Posterior cingulate gyrus (tissue), 11 donors: ENCODE measurements at places on chromosomes 16 and 17.

DNA sequence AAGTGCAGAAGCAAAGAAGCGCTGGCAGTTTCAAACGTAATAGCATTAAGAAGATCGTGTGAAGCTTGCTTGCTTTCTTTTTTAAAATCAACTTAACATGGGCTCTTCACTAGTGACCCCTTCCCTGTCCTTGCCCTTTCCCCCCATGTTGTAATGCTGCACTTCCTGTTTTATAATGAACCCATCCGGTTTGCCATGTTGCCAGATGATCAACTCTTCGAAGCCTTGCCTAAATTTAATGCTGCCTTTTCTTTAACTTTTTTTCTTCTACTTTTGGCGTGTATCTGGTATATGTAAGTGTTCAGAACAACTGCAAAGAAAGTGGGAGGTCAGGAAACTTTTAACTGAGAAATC lies 17.4 kb upstream of the RAB11FIP4 start:
- DNase-seq, result no peak

- no peak for DNase-seq
Measured at GRCh38 chr16:81905277-81905676, 106.0 kb downstream of the SDR42E1 start.

DNA sequence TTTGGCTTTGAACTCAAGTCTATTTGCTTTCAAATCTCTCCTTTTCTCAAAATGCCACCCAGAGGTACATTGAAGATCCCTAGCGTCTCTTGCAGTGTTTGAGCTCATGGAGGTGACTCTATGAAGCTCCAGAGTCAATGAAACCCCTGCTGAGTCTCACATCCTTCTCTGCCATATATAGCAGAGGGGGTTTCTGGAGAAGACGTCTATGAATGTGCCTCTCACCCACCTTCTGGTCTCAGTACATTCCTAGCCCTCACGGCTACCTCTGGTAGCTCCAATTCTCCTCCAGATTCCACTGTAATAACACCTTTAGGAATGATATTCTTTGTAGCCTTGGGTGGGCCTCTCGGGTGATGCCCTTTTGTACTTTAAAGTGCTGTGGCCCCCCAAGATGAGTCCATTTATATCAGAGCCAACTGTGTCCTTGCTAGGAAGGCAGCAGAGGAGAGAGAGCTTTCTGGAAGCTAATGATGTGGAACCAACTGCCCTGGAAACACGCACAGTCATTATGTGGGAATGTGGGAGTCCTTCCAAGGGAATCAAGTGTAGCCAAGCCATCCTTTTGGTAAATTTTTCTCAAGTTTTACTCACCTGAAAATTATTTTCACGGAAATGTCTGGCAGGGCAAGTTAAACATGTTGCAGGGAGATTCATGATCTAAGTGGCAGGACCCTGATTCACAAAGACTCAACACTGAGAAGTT lies 123.4 kb downstream of the ASIC2 start:
- DNase-seq, result no peak

GRCh38 chr16:65142276-65142675 lies 20.4 kb upstream of the CDH11 start:
- DNase-seq, result no peak

GRCh38 chr17:78708510-78708973 lies 73.5 kb downstream of the CYTH1 start:
- DNase-seq, result peak; percentile 84

- no peak for DNase-seq
Measured at GRCh38 chr16:3610698-3611145, 684 bp downstream of the SLX4 start.

GRCh38 chr17:63834431-63835166 lies 7.1 kb upstream of the FTSJ3 start:
- DNase-seq, result peak; percentile 90

GRCh38 chr17:2885733-2886132 lies 89.5 kb downstream of the RAP1GAP2 start:
- no peak for DNase-seq

DNA sequence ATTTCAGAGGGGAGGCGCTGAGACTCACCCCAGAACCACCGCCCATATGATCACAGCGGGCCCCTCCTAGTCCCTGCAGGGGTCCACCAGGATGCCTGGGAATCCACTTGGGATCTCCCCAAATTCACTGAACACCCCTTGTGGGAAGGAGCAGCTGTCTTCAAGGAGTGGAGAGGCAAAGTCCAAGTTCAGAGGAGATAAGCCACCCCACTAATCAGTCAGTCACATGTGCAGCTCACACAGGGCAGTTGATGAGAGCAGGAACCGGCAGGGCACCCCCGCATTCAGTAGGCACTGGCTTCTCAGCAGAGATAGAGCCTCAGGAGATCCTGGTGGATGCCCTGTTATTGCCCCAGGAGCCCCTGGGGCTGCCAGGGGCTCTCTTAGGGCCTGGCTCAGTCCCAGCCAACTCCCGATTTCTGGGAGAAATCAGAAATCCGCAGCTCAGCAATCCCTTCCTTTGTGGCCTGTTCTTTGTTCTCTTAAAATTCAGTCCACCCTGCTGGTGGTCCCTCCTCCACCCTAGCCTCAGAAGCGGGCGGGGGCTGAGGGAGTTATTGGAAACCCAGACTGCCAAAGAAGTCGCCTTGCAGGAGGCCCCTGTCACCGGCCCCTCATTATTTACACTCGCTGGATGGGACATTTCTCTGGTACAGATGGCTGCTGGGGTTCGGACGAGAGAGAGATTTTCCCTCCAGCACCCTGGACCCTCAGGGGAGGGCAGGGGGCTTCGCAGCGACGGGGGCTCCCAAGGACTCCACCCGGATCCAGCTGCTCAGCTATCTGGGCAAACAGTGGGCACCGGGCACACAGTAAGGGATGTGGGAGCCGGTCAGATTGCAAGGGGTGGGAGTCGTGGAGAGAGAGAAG lies 1.8 kb downstream of the CDC42EP4 start:
- DNase-seq, result no peak
